Activated naive CD4-positive, alpha-beta T cell treated with anti-CD3 and anti-CD28 coated beads for 36 hours (primary cell): ENCODE measurements at places on chromosomes 13 and 19. TPM values are rescaled to one million over a fixed set of nuclear protein-coding genes. Genes with fewer than 3 reads are reported as not detected.
A peak's percentile ranks its signal among the peaks of the same experiment; 100 is the strongest.

Gene TPTE2
- not detected for total RNA-seq

DNA sequence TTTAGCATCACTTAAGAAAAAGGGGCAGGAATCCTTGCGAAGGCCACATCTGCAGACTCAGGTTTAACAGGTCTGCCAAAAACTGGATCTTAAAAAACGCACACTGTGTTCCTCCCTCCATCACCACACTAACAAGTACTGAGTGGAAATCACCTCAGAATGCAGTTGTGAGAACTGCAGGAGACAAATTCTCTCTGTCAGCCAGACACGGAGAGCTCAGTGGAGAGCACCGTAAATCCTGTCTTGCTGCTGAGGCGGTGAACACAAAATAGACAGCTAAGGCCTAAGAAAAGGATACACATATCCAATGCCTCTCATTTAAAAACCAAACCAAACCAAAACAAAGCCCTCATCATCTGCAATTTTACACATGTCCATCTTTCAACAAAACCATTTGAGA is 1287.6 kb downstream of the EFNB2 start:
- no peak overlapping the region for H3K27ac ChIP-seq
- no peak for DNase-seq
- no peaks in the 10 kb centered on the region for H3K4me1 ChIP-seq
- no peak overlapping the region for H3K4me3 ChIP-seq

- no peaks in the 10 kb centered on the region for H3K36me3 ChIP-seq
- no peak overlapping the region for H3K27ac ChIP-seq
- no peak overlapping the region for H3K4me3 ChIP-seq
- no peaks in the 10 kb centered on the region for H3K27me3 ChIP-seq
Observed at GRCh38 chr13:77565635-77566034, 30.1 kb downstream of the SCEL start.

DNA sequence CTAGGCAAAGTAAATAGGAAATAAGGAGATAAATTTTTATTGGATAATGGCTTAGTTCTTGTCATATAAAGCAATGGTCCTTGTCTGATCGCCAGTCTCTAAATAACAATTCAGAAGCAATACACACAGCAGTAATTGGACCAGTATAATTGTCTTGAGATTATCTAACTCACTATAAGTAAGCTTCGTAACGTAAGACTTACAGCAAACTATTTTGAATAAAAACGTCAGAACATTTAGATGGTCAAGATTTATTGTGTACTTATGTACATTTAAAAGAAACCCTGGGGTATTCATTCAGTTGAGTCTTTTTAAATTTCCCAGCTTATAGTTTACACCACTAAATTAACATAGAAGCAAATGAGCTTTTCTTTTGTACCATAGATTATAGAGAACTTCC is 20.2 kb upstream of the TRPC4 start:
- no peak for DNase-seq
- no peaks in the 10 kb centered on the region for H3K4me1 ChIP-seq
- H3K36me3 ChIP-seq: no peaks in the 10 kb centered on the region
- no peak overlapping the region for H3K27ac ChIP-seq
- H3K4me3 ChIP-seq: no peak overlapping the region

DNA sequence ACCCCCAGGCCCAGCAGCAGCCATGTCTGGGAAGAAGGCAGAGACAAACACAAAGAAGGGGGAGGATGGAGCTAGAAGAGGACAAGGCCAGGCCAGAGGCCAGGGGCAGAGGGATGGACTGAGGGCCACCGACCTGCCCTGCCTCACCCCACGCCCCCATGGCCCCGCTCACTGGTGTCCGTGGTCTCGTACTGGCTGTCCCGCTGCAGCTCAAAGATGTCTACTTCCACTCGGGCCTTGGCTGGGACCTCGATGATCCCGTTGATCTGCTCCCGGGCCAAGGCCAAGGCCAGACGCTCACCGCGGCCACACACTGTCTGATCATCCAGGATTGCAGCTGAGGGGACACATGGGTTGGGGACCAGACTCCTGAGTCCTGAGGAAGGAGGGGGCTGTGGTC is 5.0 kb downstream of the GRIK5 start:
- no peak overlapping the region for H3K27ac ChIP-seq
- no peaks in the 10 kb centered on the region for H3K27me3 ChIP-seq
- DNase-seq: no peak
- H3K4me1 ChIP-seq: no peaks in the 10 kb centered on the region
- no peak overlapping the region for H3K4me3 ChIP-seq
- H3K36me3 ChIP-seq: no peaks in the 10 kb centered on the region

DNA sequence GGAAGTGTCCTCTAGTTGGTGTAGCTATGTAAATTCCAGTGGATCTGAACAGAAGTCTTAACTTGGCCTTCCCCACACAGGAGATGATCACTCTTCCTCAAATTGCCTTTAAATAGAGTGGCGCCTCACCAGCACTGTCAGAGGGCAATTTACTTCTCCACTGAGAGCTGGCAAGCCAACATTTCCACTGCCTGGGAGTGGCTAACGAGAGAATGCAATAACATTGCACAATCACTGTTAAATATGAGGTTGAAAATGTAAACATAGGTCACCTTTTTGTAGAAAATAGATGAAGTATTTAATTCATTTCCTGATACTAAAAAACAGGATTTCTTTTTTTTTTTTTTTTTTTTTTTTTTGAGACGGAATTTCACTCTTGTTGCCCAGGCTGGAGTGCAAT is 55.4 kb upstream of the UBL3 start:
- no peak overlapping the region for H3K4me3 ChIP-seq
- no peak overlapping the region for H3K27ac ChIP-seq
- no peak for DNase-seq
- no peaks in the 10 kb centered on the region for H3K27me3 ChIP-seq
- peaks cover 1% of the 10 kb centered on the region for H3K36me3 ChIP-seq
- peaks cover 31% of the 10 kb centered on the region for H3K4me1 ChIP-seq

GRCh38 chr13:27919659-27919933 is 204 bp upstream of the PDX1 start:
- H3K4me3 ChIP-seq: peak overlapping the region; percentile 44
- no peak for DNase-seq
- peaks cover 39% of the 10 kb centered on the region for H3K4me1 ChIP-seq
- no peaks in the 10 kb centered on the region for H3K36me3 ChIP-seq

DNA sequence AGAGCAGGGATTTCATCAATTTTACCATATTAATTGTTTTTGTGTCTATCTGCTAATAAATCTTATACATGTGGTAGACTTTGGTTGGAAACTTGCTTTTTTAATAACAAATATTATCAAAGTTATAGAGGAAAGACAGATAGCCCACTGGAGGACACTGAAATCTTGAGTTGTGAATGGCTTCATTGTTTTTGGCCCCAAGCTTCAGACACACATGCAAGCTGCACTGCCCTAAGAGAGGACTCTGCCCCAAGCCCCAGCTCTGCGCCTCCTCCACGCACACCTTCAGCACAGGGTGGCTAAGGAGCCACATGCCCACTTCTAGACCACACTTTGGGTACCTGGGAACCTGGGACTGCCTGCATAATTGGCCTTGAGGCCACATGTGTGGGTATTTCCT is 35.2 kb downstream of the RCBTB2 start:
- no peak overlapping the region for H3K4me3 ChIP-seq
- H3K36me3 ChIP-seq: no peaks in the 10 kb centered on the region
- H3K27me3 ChIP-seq: no peaks in the 10 kb centered on the region
- H3K4me1 ChIP-seq: peaks cover 20% of the 10 kb centered on the region
- H3K27ac ChIP-seq: no peak overlapping the region

DNA sequence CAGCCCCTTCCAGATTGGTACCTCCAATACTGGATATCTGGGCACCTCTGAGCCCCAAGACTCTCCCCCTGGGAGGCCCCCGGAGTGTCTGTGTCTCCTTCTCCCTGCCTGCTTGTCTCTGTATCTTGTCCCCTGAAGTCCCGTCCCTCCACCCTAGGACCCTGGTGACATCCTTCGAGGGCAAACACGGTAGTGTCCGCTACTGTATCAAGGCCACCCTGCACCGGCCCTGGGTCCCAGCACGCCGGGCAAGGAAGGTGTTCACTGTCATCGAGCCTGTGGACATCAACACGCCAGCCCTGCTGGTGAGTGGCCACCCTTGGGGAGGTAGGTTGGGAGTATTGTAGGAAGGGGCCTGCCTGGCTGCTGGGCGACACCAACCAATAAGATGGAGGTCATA is 844 bp downstream of the ARRDC2 start:
- peaks cover 31% of the 10 kb centered on the region for H3K36me3 ChIP-seq
- H3K27ac ChIP-seq: peak overlapping the region; percentile 86
- peaks cover 55% of the 10 kb centered on the region for H3K4me1 ChIP-seq

DNA sequence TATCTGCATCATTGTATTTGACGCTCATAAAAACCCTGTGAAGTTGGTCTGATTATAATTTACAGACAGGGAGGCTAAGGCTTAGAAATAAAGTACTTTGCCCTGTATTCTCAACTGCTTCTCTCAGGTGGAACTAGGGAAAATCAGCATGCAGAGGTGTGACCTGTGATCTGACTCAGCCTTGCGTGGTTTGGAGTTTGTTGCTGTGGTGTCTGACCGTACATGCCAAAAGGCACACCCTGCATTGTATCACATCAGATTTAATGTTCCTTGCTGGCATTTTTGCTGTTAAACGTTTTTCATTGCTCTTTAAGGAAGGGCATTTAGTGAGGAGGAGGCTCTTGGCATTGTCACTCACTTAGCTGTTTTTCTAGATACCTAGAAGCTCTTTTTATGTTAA is 58.8 kb upstream of the C1QTNF9B start:
- peak; percentile 64 for DNase-seq
- H3K4me1 ChIP-seq: peaks cover 10% of the 10 kb centered on the region
- H3K27me3 ChIP-seq: no peaks in the 10 kb centered on the region
- no peak overlapping the region for H3K27ac ChIP-seq
- H3K4me3 ChIP-seq: no peak overlapping the region
